HT1080 (cell line): ENCODE measurements at places on chromosomes 1 and 21. TPM values are rescaled to one million over a fixed set of nuclear protein-coding genes. Genes with fewer than 3 reads are reported as not detected.

IVL gene
- 0.26 and 0.33 TPM in 2 replicates for total RNA-seq

APOBEC4 gene
- not detected in 2 replicates for total RNA-seq

DNA sequence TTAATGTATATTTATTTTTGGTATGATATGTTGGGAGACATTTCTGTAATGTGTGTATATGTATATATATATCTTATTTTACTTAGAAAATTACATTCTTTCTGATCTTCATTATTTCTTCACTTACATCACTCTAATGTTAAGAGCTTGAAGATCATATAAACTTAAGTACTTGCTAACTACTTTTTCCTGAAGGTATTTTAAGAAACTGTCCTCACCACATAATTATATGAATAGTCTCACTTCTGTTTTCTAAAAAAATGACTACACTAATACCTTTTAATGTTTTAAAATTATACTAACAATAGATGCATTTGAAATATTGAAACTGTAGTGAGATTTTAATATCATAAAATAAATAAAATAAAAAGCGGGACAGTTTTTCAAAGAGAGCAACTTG is 377.1 kb downstream of the LRRIQ3 start:
- DNase-seq = no peak

GRCh38 chr1:248696261-248696660 is 6.3 kb downstream of the OR14I1 start:
- DNase-seq = peak; percentile 34

GRCh38 chr1:243421784-243422183 is 165.9 kb downstream of the SDCCAG8 start:
- DNase-seq = peak; percentile 86

- DNase-seq = no peak
Observed at GRCh38 chr1:220786337-220787068, at the start of gene MTARC1. Gene MTARC1 (plus strand): TSS chr1:220786913. CDS start chr1:220786945, 32 bp downstream.
